ENCODE measurements at places on chromosomes 1 and 21.

DNA sequence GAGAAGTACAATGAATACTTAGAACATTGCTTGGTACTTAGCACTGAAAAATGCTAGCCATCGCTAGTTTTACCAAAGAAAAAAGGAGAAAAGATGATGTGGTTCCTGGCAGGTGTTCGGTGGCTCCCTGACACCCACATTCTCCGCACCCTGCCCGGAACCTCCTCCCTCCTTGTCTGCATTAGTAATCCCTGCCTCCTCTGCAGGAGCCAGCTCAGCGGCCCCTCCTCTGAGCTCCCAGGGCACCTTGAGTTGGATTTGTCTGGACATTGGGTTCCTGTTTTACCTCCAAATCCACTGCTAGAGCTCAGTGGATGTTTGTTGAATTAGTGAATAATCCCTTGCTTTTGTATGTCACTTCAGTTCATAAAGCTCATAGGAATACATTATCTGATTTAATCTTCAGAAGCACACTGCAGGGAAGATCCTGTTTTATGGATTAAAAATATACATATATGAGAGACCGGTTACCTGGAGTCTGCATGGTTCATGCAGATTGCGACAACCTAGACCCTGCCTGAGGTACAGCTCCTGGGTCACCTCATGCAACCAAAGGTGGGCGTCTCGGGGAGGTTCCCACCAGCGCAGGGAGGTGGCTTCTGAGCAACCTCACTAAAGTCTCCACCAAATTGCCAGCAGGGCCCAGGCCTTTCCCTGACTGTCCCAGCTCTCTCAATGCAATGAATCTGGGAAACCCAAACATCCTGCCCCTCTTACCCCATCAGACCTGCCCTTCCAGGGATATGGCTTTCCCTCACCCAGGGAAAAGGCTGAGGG lies 24.2 kb downstream of the PCAT6 start:
- no peak for DNase-seq

DNA sequence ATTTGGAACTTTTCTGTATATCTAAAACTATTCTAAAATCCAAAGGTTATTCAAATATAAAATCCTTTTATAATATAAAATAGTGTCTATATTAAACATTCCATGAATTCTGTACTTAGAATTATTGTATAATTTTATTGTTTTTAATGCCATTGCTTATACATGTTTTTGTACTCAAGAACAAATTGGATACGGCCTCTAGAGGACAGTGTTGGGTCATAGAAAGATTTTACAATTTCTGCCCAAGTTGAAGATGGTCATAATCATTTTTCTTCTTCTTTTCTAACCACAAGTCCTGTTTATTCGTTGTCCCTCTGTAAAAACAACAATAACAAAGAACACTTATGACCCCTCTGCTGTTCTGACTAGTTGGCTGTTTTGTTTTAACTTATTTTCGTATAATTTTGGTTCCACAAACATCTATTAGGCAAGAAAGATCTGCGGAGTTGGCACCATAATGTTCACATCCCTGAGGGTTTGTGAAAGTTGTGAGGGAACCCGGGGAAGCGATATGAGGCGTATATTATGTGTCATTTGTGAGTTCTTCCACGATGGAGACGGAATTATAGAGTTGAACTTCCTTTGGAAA lies 75.7 kb upstream of the KIF26B start:
- DNase-seq = peak; percentile 40

GRCh38 chr21:42574234-42575027 lies 60.8 kb downstream of the SLC37A1 start:
- no peak for DNase-seq

- peak; percentile 89 for DNase-seq
Observed at GRCh38 chr1:228902781-228903433, 167.6 kb downstream of the RHOU start.

- DNase-seq = no peak
Observed at GRCh38 chr1:94235189-94236012, 2.0 kb downstream of the ARHGAP29 start.

GRCh38 chr1:151816548-151817352 lies 11.5 kb upstream of the LINGO4 start:
- no peak for DNase-seq

DNA sequence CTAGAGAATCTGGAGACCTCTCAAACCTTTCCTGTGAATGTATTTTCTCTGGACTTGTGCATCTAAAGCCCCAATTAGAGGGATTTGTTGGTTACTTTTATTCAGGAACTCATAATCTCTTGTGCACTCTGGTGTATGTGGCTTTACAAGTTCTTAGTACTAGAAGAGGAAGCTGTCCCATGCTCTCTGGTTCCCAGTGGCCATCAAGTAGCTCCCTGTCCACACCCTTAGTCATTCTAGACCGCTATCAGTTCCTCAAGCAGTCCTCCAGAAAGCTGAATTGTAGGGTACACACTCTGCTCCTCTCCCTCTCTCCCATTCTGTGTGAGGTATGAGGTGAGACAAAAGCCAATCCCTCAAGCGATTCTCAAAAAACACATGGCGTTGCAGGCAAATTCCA lies 470.3 kb downstream of the PTPRC start:
- no peak for DNase-seq

- DNase-seq = no peak
Observed at GRCh38 chr21:43354026-43354420, 72.9 kb downstream of the SIK1 start.

GRCh38 chr1:58844176-58844575 lies 60.3 kb upstream of the JUN start:
- no peak for DNase-seq

DNA sequence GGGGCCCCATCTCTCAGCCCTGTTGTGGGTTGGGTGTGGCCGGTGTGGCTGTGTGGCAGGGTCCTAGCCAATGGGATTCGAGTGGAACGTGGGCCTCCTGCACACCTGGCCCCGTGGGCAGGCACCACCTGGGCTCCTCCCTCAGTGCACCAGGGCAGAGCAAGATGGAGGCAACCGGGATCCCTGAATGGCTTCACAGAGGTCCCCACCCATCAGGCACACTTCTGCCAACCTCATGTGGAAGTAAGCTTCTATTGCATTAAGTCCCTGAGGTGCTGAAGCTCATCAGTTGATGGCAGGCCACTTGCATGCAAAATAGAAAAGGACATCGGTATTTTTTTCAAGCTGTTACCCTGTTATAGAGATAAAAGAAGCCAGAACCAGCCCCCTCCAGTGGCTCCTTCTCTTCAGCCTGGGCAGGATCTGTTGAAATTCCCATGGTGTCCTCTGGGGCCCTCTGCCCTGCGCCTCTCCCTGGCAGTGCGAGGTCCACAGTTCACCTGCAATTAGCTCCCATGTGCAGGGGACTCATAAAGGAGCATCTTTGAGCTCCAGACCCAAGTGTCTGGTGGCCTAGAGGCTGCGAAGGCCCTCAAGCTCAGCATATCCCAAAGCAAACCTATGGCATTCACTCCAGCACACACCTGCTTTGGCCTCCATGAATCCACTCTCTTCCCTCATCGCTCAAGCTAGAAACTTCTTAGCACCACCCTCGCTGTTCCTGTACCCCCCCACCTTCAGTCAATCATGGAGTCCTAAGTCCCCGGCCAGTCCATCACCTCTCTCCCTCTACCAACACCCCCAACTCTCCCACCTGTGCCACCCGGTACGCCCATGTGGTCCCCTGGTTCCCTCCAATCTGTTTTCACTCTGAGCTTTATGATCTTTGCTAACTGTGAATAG lies 2.1 kb upstream of the SLC45A1 start:
- no peak for DNase-seq

GRCh38 chr1:65388908-65389695 lies 31.4 kb upstream of the LEPR start:
- no peak for DNase-seq

GRCh38 chr1:230749635-230750034 lies 2.4 kb downstream of the CAPN9 start:
- DNase-seq = no peak

DNA sequence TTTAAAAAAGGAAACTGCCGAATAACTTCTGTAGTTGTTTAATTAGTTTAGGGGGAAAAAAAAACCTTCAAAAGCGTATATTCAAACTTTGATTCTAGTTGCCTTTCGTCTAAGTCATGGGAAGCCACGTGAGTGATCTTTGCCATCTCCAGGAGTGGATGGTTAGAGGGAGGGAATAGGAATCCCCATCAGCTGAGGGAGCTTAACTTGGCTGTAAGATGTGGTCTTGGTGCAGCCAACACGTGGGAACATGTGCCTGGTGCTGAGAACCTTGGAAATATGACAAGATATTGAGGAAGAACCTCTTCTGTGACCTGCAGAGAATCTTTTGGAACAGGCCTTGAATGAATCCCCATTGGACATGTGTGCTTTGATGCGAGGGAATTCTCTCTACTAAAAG lies 1.7 kb downstream of the BACE2 start:
- no peak for DNase-seq

DNA sequence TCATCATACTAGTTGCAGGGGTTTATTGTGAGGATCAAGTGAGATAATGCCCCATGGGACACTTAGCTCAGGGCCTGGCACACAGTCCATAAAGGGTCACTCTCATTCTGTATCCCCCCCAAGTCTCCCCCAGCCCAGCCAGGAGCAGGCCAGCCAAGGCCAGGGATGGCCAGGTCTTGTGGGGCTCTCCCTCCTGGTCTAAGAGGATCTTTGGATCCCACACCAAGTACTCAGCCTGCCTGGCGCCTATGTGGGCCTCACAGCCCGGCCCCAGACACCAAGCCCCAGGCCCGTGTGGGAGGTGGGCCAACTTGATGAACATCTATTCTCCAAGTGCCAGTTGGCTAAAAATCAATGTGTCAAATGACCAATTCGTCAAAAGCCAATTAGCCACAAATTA lies 117.8 kb downstream of the GLIS1 start:
- DNase-seq = no peak

- no peak for DNase-seq
Observed at GRCh38 chr21:36756527-36756926, 57.6 kb downstream of the SIM2 start.

- no peak for DNase-seq
Observed at GRCh38 chr1:42317308-42317707, 17.7 kb downstream of the FOXJ3 start.

DNA sequence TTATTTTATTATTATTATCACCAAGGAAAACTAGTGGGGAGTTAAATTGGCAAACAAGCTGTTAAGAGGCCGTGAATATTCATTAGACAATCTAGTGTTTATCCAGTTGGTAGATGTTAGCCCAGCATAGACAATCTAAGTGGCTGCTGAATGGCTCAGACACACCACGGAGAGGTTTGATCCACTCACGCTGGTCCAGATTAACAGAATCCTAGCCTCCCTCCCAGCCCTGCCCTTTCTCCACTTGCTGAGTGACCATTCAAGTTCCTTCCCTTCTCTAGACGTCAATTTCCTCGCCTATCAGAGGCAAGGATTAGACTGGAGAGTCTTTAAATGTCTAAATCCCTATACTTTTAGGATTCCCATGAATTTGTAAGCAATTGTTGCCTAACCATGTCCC lies 80.1 kb downstream of the RRAGC start:
- DNase-seq = no peak

GRCh38 chr1:178941261-178941689 lies 70.4 kb upstream of the ANGPTL1 start:
- no peak for DNase-seq

DNA sequence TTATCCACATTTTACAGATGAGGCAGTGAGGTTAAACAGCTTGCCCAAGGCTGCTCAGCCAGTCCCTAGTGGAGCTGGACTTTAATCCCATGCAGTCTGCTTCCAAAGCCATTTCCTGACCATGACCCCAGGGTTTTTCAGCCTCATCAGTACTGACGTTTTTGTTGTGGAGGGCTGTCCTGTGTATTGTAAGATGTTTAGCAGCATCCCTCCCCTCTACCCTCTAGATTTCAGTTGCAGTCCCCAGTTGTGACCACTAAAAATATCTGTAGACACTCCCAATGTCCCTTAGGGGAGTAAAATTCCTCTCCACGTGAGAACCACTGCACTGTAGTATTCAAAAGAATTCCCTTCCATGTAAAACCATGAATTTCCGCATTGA lies 30.2 kb upstream of the C1orf105 start:
- DNase-seq = no peak
